ENCODE measurements at places on chromosomes 12 and 14.

- DNase-seq, result no peak
Observed at GRCh38 chr12:50580436-50580835, 75.7 kb downstream of the DIP2B start.

GRCh38 chr14:96380735-96381134, 11.2 kb upstream of the AK7 start:
- no peak for DNase-seq

DNA sequence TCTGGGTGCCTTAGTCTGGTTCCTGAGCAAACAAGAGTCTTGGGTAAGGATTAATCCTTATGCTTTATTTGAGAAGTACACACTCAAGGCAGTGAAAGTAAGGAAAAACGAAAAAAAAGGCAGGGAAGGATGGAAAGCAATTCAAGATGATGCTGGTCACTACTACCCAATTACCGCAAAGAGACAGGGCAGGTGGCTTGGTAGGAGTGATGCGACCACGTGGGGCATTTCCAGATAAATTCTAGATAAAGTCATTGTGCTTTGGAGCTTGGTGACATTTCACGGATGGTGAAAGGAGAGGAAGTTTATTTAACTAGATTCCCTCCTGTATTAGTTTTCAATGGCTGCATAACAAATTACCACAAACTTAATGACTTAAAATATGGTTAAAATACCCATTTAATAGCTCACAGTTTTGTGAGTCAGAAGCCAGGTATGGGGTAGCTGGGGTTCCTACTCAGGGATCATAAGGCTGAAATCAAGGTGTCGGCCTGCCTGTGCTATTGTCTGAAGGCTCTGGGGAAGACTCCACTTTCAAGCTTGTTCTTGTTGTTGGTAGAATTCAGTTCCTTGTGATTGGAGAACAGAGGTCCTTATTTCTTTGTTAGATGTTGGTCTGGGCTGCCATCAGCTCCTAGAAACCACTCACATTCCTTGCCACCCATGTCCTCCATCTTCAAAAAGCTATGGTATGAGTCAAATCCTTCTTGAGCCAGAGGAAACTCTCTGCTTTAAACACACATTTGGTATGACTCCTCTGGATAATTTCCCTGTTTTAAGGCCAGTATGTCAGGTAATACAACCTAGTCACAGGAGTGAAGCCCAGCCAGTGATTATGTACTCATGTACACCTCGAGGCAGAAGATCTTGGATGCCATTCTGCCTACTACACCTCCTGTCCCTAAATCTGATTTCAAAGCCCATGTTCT, 5.6 kb upstream of the HMGA2 start:
- DNase-seq, result no peak

DNA sequence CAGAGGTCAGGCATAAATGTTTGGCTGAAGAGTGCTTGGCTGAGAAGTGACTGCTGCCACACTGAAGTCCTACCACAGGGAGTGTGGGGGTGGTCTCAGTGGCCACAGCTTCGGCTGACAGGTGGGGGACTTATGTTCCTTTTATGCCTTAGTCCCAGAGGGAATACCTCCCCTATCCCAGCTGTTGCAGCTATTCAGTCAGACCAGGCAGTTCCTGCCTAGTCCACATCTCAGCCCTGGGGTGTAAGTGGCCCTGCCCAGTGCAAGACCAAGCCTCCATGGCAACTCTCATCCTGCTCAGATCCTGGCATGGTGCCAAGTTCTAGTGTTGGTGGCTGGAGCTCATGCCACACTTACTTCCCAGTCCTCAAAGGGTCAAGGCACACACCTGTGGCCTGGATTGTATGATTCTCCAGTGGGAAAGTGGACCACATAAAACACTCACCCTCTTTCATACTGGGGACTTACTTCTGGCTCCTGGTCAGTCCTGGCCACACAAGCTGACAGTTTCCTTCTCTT, 161.3 kb upstream of the CAND1 start:
- DNase-seq, result no peak

DNA sequence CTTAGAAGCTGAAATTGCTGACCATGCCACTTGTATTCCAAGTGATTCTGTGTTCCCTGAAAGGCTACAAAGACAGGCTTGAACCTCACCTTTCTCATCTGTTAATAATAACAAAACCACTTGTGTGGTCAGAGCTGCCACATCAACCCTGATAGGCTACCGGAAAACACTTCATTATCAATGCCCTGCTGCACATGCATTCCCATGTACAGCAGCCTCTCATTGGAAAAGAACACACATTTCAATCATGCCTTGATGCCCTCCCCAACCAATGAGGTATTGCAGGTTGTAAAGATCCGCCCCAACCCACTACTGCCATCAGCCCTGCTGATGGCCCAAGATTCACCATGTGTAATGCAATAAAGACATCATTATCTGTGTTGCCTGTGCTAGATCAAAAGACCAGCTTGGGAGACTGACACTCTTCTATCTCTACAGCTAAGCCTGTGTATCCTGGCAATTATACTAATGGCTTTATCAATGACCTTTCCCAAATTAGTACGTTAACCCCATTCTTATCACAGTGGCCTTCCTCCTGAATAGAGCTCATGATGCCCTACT, 2.8 kb downstream of the GPR19 start:
- DNase-seq, result no peak

- DNase-seq, result no peak
Observed at GRCh38 chr12:16027002-16027401, 115.9 kb downstream of the DERA start.

- no peak for DNase-seq
Observed at GRCh38 chr14:96519970-96520369, 17.8 kb downstream of the PAPOLA start.

DNA sequence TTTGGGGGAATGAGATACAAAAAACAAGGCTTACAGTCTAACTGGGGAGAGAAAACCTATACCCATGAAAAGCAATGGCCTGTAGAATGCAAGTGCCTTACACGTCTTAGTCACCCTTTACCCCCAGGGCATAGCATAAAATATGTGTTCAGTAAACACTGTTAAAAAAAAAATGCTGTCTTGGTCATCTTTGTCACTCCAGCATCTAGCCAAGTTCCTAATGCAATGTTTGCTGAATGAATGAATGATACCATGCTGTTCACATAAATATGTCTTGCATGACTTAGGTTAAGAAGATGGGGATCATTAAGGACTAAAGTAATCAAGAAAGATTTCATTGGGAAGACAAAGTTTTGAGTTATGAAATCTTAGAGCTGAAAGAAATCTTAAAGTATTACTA, 38.5 kb downstream of the PPP2R5E start:
- no peak for DNase-seq

- DNase-seq, result no peak
Observed at GRCh38 chr12:98509063-98509462, 6.3 kb upstream of the TMPO start.

DNA sequence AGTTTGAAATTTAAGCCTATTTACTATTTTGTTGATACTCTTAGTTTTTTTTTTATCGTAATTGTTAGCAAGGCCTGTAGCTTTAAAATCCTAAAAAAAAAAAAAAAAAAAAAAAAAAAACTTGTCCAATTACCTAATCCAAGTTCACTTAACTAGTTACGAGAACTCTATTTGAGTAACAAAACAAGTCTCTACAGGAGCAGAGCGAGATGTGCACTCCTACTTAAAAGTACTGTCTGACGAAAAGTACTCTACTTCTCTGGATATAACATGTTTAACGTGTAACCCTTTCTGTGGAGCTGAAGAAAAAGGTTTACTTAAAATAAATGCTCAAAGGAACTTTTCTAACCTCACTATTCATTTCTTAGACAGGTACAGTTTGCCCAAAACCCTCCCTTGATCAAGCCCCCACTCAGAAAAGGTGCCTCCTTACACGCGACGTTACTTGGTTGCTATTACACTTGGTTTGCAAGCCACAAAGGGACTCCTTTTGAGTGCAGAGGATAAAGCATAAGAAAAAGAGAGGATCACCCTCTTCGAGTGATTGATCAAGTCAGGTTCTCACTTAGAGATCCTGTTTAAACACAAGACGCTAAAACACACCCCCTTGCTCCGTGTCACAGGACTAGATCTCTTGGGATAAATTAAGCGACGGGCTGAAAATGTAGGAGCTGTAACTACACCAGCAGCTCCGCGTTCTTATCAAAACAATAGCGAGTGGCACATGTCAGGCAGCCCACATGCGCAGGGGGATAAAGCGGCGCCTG, 2.2 kb downstream of the BAZ1A start:
- DNase-seq, result no peak

DNA sequence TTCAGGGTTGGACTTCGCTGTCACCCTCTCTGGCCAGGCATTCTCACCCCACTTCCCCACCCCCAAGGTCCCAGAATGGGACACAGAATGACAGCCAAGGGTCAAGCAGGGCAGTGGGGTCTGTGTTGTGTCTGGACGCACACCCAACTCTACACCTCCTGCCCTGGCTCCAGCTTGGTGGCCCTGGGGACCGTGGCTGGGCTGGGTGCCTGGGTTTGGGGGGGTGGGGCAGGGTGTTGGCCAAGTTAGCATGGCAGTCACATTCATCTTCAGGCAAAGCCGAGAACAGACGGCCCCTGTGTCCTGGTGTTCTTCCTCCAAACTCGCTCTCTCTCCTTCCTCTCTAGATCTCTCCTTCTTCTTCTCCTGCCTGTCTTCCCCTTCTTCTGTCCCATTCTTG, 5.6 kb downstream of the LRP1 start:
- no peak for DNase-seq
